ENCODE measurements at places on chromosomes 4 and X.

GRCh38 chr4:40978548-40978947 lies 228.8 kb downstream of the NSUN7 start:
- no peak for DNase-seq

DNA sequence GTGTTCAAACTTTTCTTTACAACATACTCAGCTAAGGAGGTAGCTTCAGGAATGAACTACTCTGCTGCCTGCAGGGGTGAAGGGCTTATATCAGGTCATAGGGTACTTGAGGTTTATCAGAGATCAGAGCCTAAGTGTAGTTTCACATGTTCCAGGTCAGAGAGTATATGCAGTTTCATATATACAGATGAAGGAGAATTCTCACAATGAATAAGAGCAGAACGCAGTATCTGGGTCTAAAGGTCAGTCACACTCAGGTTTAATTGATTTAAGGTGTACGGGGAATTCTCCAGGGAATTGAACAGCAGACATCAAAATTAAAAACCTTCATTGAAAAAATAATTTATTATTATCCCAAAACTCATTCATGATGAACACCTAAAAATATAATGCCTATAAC lies 700.6 kb downstream of the TECRL start:
- DNase-seq: no peak

GRCh38 chr4:145012841-145013240 lies 85.2 kb downstream of the ANAPC10 start:
- DNase-seq: no peak

DNA sequence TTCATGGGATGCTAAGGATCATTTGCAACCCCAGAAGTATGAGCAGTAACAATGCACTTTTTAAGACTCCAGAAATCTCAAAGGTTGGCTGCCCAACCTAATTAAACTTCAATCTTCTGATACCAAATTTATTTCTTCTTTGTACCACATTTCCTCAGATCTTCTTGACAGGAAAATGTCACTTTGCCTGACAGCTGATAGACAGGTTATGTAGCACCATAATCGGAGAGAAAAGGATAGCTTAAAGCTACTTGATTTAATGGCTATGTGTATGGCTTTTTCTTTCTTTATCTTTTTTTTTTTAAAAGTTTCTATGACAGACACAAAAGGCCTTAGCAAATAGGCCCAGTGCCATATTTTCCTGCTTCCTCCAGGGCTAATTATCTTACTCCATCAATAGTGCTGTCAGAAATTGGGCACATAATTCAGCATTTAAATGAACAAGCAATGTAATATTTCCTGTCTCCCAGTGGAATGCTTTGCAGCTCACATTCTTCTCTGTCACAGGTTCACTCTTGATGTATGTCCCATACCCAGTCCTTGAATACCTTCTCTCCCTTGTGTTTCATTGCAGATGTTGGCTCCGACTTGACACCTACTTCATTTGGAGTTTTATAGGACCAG lies 795.7 kb downstream of the ADGRL3 start:
- DNase-seq: no peak
